Stimulated activated CD4-positive, alpha-beta T cell treated with anti-CD3 and anti-CD28 coated beads, Interleukin-2, amount 100 ng/mL, for 48 hours (primary cell): ENCODE measurements at places on chromosomes 11 and 22.

DNA sequence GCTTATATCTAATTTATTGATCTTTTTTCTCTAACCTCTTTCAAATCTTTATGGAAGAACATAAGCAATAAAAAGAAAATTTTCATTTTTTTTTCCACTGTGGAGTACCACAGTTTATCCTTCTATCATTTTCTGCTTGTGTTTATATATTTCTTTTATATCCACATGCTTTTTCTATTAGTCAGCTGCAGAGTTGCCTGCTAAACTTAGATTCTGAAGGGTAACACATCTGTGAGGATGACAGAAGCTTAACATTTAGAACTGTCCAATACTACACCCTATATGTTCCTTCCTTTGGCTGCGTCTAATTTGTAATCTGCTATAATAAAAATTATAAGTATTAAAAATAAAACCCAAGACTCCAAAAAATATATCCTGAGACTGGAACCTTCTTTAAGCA, 20.8 kb downstream of the CCDC90B start:
- DNase-seq, result no peak

DNA sequence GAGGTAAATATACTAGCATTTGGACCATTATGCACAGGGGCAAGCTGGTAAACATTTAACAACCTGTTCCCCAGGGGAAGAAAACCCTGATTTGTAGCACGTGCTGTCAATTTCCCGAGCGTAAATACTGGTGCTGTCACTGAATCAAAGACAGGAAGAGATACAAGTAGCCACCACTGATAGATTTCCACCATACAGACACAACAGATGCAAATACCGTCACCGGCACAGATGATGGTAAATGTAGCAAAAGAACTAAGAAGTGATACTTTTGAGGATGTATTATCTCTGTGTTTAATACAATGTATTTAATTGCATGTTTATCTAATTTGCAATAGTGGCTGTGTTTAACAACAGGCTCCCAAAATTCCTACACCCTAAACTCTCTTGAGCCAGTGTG, 39.6 kb downstream of the SHISAL1 start:
- no peak for DNase-seq

GRCh38 chr11:95088946-95089619, 563 bp upstream of the ENDOD1 start:
- no peak for DNase-seq

DNA sequence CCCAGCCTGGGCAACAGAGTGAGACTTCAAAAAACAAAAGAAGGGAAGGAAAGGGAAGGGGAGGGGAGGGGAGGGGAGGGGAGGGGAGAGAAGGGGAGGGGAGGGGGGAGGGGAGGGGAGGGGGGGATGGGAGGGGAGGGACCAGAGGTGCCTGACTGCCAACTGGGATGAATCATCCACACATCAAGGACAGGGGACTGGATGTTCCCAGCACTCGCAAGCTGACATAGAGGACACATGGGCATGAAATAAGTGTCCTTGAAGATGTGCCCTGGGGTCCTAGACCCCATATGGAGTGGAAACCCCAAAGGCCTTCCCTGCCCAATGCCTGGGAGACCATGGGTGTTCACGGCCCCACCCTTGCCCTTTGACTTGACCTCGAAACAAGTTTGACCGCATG, 19.8 kb downstream of the TST start:
- DNase-seq, result no peak

DNA sequence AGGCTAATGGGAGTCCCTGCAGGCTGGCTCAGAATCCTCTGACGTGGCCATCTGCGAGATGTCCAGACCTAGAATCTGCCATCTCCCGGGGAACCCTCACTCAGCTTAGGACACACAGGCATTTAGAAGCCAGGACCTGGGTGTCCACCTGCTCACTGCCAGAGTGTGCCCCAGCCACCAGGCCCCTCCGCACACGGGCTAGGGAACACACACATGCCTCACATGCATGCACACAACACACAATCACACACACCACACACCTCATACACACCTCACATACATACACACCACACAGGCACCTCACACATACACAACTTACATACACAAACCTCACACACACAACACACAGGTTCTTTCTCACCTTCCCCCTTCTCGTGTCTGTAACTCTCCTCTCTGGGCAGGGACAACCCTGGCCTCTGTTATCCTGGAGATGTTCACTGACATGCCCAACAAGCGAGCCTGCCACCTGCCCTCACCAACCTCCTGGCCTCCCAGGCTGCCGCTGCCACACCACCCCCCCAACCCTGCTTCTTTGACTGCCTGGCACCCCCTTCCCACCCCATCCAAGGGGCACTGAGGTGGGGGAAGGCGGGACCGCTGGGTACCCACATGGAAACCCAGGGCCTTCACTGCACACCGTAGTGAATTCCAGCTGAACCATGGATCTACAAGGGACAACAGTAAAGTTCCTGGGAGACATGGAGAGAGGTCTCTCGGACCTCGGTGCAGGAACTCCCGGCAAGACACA, 38.1 kb downstream of the GNB1L start:
- DNase-seq, result no peak

GRCh38 chr11:42802201-42802899, 509.4 kb upstream of the API5 start:
- DNase-seq, result no peak
